Pancreas (tissue), 10 donors: ENCODE measurements at places on chromosomes 3 and 15. TPM values are rescaled to one million over a fixed set of nuclear protein-coding genes. Genes with fewer than 3 reads are reported as not detected.

DLEC1 gene
- 0.75 TPM for polyA plus RNA-seq

C2CD4B gene
- polyA plus RNA-seq = 36.2 TPM

IMPG2 gene
- polyA plus RNA-seq = 0.14 TPM

CPN2 gene
- polyA plus RNA-seq = not detected

ACAA1 gene
- polyA plus RNA-seq = 99.3 TPM

DPPA2 gene
- polyA plus RNA-seq = not detected

ABI3BP gene
- polyA plus RNA-seq = 2.6 TPM

COL6A6 gene
- 0.12 TPM for polyA plus RNA-seq

ATRIP gene
- 4.3 TPM for polyA plus RNA-seq

SKOR1 gene
- polyA plus RNA-seq = 0.54 TPM

C15orf62 gene
- 0.16 TPM for polyA plus RNA-seq

GNAT1 gene
- polyA plus RNA-seq = not detected

LRRN1 gene
- polyA plus RNA-seq = 1.7 TPM

GOLGA8G gene
- polyA plus RNA-seq = 0.08 TPM

TRH gene
- polyA plus RNA-seq = not detected

GOLGA8S gene
- polyA plus RNA-seq = 0.21 TPM

EOMES gene
- 0.05 TPM for polyA plus RNA-seq

DNAJB11 gene
- polyA plus RNA-seq = 52.6 TPM

CCR1 gene
- 0.68 TPM for polyA plus RNA-seq

CDCP1 gene
- polyA plus RNA-seq = 4.1 TPM

AHSG gene
- 0.30 TPM for polyA plus RNA-seq

SERPINI2 gene
- polyA plus RNA-seq = 143 TPM
